ENCODE measurements at places on chromosomes 5 and 9.

DNA sequence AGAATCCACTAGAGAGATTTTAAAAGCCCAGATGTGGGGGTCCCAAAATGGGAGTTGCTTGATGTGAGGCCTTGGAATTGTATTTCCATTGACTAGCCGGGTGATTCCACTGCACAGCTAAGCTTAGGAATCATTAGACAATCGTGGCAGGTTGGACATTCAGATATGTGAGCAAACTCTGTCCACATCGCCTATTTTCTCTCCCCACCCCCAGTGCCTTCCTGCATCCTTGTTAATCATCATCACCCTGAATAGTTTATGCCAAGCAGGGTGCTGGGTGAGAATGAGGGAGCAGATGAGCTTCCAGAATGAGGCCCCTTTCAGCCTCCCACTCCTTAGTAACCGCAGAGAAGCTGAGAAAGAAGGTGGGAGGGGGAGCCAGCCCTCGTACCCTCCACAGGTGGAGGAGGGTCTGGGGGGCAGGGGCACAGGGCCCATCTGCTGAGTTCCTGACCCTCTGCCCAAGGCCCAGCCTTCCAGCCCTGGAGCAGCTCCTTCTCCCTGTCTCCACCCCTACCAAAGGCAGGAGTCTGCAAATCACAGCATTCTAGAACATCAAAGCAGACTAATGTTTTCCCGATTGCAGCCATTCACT is 7.7 kb upstream of the TCOF1 start:
- DNase-seq: no peak

DNA sequence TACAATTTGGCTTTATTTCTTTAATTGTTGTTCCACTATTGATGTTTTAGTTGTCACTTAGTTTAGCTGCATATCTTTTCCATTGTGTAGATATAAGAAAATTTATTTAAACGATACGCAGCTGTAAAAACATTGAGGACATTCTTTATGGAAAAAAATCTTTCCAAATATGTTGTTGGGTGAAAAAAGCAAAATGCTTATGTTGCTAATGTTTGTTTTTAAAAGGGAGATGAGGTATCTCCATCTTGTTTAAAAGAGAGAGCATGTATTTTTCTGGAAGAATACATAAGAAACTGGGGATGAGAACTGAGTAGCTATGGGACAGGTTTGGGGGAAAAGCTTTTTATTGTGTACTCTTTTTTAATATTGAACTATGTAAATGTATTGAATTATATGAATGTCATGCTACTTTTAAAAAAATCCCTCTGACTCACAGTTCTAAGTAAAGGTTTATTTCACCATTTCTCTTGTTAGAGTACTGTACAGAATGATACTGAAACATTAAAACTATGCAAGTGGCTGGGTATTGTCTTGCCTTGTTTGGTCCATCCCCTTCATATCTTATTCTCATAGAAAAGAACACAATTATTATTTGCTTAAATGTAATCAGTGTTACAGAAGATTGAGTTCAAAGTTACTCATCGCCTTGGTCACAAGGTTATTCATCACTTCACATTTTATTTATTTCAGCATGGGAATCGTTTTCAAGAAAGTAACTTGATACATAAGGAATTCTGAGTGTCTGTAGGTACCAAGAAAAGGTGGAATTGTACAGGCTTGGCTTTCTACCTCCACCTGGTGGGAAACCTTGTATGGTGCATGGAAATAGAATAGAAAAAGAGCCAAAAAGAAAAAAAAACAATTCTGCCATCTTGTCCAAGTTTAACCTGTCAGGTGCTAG is 85.8 kb downstream of the RIC1 start:
- peak; percentile 67 for DNase-seq

GRCh38 chr9:93085676-93086075 is 10.3 kb upstream of the CARD19 start:
- no peak for DNase-seq

DNA sequence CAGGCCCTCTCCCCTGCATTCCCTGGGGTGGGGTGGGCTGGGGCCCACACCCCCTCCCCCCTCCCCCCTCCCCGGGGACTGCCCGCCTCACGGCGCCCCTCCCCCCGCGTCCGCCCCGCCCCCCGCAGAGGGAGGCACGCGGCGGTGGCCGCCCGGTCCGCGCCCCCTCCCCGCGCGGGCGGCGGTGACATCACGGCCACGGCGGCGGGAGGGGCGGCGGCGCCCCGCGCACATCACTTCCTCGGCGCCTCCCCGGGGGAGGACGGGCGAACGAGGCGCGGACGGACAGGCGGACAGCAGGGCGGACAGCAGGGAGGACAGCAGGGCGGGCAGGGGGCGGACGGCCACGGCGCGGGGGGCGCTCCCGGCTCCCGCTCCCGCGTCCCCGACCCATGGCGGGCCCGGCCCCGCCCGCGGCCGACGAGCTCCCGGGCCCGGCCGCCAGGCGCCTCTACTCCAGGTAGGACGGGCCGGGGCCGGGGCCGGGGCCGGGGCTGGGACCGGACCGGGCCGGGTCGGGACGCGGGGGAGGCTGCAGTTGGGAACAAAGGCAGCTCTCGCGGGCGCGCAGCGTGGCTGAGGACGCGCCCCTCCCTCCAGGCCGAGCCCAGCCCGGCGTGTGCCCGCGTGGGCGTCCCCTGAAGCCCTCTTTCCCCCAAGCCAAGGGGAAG is at the start of gene GPSM1:
TSS of gene GPSM1 (plus strand) at position 236 of the 671 bp plus-strand sequence. CDS start at position 393, 157 bp downstream.
- DNase-seq: peak; percentile 69

DNA sequence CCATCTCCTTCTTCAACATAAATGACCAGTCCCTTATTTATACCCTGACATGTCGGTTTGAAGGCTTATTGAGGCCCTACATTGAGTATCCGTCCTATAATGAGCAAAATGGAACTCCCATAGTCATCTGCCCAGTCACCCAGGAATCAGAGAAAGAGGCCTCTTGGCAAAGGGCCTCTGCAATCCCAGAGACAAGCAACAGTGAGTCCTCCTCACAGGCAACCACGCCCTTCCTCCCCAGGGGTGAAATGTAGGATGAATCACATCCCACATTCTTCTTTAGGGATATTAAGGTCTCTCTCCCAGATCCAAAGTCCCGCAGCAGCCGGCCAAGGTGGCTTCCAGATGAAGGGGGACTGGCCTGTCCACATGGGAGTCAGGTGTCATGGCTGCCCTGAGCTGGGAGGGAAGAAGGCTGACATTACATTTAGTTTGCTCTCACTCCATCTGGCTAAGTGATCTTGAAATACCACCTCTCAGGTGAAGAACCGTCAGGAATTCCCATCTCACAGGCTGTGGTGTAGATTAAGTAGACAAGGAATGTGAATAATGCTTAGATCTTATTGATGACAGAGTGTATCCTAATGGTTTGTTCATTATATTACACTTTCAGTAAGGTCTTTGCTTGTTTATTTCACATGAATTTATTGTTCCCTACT is 38.2 kb upstream of the BTNL3 start:
- DNase-seq: peak; percentile 4

DNA sequence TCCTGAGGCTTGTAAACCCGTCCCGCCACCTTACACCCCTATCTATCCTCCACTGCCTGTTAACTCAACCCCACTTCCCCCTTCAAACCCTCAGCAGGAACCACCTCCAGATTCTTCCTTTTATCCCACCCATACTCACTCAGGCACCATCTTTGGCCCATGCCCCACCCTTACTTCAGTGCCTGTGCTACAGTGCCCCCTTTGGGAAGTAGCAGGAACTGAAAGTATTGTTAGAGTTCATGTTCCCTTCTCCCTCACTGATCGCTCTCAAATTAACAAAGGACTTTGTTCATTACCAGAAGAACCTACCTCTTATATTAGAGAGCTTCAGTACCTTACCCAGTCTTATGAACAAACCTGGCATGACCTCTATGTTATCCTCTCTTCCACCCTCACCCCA is 92.2 kb upstream of the MOCS2 start:
- DNase-seq: no peak

- peak; percentile 61 for DNase-seq
Measured at GRCh38 chr9:109238655-109239054, 71.6 kb upstream of the FRRS1L start.

DNA sequence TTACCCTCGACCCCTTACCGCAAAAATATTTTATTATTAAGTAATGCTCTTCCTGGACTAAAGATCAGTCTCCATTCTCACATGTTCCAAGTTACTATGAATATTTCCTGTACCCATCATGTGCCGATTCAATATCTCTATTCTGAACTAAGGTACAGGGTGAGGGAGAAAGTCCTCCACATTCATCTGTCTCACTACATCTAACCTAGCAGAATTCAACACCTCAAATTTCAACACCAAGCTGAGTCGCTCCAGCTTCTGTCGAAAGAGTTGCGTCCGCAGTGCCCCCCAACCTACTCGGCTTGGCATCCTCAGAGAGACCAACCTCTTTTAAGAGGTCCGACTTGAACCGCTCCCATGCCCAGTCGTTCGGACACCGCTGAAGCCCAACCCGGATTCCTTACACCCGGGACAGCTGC is 1.0 kb downstream of the CERT1 start:
- peak; percentile 45 for DNase-seq

DNA sequence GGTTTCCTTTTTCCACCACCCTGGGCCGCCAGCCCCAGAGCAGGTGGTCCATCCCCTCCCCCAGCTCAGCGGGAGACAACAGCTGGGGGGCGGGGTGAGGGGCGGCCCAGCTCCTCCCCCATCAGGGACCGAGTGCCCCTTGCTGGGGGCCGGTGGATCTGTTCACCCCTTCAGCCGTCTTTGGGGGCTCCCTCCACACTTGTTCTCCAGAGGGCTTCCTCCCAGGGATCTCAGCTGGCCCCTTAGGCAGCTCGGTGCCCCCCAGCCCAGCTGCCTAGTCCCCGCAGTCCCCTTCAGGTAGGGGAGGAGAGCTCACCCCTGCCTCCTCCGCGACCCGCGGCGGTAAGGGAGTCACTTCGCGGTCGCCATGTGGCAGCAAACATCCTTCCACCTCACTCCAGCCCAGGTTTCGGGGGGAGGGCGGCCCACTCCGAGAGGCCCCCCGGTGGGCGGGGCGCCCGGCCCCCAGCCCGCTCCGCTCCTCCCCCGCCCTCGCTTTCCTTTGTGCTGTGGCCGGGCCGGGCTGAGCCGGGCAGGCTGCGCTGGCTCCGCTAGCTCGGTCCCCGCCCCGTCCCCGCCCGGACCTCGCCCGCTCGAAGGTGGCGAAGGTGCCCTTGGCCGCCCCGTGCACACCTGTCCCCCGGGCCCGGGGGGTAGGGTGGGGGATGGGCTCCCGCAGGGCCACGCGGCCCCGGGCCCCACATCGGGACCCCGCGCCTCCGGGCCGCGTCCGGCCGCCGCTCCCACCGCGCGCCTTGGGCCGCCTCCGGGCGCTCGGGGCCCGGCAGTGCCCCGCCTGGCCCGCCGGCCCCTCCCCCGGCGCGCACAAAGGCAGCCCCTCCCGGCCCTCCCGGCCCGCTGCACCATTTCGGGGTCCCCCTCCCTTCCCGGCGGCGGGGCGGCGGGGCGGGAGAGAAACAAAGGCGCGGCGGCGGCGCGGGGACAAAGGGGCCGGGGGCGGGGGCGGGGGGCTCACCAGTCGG is 683 bp downstream of the DBN1 start:
- peak; percentile 56 for DNase-seq

DNA sequence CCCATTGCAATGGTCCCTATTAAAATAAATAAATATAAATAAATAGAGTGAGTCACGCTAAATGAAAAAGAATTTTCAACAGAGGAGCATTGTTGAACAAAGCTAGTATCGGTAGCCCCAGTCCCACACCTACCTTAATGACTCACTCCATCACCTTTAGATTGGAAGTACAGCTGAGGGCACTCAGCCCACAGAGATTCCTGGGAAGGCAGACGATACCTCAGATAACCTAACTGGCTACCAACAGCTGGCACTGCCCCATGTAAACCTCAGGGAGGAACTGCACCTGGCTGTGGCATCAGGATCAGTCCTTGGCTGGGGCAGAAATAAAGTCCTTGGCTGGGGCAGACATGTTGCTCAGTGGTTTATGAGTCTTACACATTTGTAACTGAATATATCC is 49.3 kb downstream of the SPRY4 start:
- no peak for DNase-seq

GRCh38 chr5:143606043-143606752 is 202.7 kb upstream of the NR3C1 start:
- DNase-seq: peak; percentile 12

- DNase-seq: peak; percentile 75
Measured at GRCh38 chr9:116267021-116267420, 113.4 kb downstream of the PAPPA start.

DNA sequence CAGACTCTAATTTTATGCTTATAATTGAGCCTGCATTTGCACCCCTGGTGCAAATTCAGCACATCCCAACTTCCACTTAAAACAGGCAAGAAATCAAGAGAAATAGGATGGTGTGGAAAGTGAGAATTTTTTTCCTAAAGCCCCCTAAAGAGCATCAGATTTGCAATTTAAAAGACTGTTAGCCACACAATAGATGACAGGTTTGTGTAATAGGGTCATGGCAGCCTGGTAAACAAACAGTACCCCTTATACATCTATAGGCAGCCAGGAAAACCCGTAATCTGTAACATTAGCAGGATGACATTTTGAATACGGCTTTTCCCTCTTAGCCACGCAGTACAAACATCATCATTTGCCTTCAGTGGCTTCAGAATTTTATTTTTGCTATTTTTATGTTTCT is 17.2 kb downstream of the EBF1 start:
- DNase-seq: no peak

- DNase-seq: peak; percentile 72
Measured at GRCh38 chr5:98902733-98903132, 26.1 kb downstream of the CHD1 start.

DNA sequence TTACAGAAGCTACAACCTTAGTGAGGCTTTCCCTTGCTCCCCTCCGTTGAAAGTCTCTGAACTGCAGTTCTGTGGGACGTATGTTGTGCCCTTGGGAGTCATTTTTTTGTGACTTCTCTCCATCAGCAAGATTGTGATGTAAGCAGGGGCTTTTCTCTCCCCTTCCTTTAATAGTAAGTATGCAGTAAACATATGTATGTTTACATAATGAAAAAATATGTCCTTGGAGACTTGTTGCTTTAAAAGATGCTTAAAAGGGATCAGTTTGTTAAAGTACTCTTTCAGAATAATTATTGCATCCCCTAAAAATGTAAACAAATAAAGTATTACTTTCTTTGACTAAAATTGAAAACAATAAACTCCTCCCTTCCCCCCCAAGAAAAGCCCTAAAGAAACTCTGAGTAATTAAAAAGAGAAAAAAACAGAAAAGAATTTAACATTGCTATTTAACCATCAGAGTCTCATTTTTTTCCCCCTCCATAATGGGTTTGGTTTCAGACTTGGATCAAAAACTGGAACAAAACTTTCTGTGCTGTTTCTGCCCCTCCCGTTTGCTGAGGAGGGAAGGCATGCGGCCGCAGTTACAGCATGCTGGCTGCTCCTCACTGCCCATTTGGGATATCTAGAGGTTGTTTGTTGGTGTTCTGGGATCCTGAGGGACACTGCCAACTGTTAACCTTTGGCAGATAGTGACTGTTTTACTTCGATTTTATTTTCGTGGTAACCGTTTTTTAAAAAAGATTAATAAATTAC is 40.2 kb downstream of the TRIO start:
- DNase-seq: peak; percentile 62

- no peak for DNase-seq
Measured at GRCh38 chr9:92122800-92123199, 7.6 kb upstream of the SPTLC1 start.

Measured in fibroblast of skin of back (primary cell).